ENCODE measurements at places on chromosomes 1 and 21. TPM values are rescaled to one million over a fixed set of nuclear protein-coding genes. Genes with fewer than 3 reads are reported as not detected.

DNA sequence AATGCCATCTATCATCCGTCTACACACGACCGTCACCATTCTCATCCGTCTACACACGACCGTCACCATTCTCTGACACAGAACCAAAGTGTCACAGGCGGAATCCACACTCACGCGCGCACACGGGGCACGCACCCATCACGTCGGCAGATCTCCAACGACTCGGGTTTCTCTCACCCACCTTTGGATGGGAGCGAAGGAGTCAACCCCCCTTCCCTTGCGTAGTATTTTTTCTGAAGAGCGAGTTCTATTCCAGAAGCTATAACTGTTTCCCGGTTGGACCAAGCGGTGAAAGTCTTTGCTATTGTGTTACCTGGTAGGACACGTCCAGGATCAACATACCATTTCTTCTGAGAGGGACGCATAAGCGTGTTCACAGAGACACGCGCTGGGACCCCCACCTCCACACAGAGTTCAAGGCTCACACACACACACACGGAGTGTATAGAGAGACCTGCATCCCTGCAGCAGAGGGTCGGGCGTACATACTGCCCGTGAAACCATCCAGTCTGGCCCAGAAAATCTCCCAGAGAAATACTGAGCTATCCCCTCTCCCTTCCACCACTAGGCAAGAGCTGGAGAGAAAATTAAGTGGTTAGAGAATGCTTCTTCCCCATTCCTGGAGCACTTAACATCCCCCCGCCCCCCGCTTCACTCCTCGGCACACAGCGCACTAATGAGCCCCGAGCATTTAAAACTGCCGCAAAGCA is 741 bp downstream of the DUSP10 start:
- peak overlapping the region; percentile 99 for H3K4me3 ChIP-seq
- H3K4me1 ChIP-seq, result peaks cover 2% of the 10 kb centered on the region
- DNase-seq, result peak; percentile 71
- peak overlapping the region; percentile 79 for H3K27ac ChIP-seq
- H3K27me3 ChIP-seq, result peaks cover 4% of the 10 kb centered on the region

- H3K27ac ChIP-seq, result no peak overlapping the region
- DNase-seq, result no peak
- H3K4me3 ChIP-seq, result no peak overlapping the region
- H3K27me3 ChIP-seq, result no peaks in the 10 kb centered on the region
Observed at GRCh38 chr1:116871779-116872146, 38.0 kb upstream of the PTGFRN start.

Gene PIGR
- 841 TPM for total RNA-seq

Gene VASH2
- 0.57 TPM for total RNA-seq

Gene LCE1F
- not detected for total RNA-seq

GRCh38 chr1:198199105-198199504 is 42.3 kb downstream of the NEK7 start:
- no peak for DNase-seq
- H3K27me3 ChIP-seq, result no peaks in the 10 kb centered on the region
- no peak overlapping the region for H3K4me3 ChIP-seq

Gene KPRP
- not detected for total RNA-seq

- no peak for DNase-seq
- no peaks in the 10 kb centered on the region for H3K4me1 ChIP-seq
- no peaks in the 10 kb centered on the region for H3K27me3 ChIP-seq
- H3K27ac ChIP-seq, result no peak overlapping the region
Observed at GRCh38 chr1:35644204-35644603, 2.9 kb upstream of the PSMB2 start.

Gene DVL1
- 55.0 TPM for total RNA-seq

DNA sequence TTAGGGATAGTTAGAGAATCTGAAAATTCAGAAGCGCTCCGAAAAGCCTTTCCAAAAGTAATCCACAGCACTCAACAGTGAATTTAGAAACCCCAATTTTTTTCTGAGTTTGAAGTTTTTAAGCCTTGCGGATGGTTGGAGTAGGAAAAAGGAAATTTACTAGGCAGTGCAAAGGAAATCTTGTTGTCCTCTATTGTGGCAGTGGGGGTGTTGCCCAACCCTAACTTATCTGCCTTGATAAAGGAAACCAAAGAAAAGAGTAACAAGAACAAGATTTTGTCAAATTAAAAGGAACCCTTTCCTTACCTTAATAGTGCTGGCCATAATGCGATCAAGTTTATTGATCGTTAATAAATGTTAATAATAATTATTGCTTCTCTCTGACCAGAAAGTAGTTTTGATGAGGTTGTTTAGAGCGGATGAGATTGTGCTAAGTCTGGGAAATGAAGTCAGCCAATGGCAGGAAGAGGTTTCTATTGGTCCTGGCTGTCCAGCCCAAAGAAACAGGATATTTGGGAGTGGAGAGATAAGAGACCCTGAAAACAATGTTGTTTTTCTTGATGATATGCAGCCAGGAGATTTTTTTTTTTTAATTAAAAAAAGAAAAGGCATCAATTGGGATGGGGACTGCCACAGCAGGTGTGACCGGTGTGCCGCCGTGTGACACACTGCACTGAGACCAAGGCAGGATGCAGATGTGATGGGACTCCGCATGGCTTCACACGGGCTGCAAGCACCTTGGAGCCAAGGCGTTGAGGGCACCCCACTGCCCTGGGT is at the start of gene ERG:
ERG (minus strand) TSS at position 421 of the 777 bp plus-strand sequence; CDS start at position 324, 97 bp downstream.
- H3K27ac ChIP-seq, result peak within 1 kb of the TSS; percentile 39
- no peaks in the 10 kb centered on the region for H3K27me3 ChIP-seq
- H3K36me3 ChIP-seq, result no peaks in the 10 kb centered on the region
- H3K4me3 ChIP-seq, result peak within 1 kb of the TSS; percentile 44
- H3K4me1 ChIP-seq, result peaks cover 4% of the 10 kb centered on the region

Gene CYYR1
- total RNA-seq, result 23.4 TPM

GRCh38 chr1:67052741-67053534 is 1.0 kb downstream of the SLC35D1 start:
- H3K27me3 ChIP-seq, result no peaks in the 10 kb centered on the region
- peak overlapping the region; percentile 83 for H3K4me3 ChIP-seq
- H3K36me3 ChIP-seq, result no peaks in the 10 kb centered on the region
- peak; percentile 77 for DNase-seq

- H3K27ac ChIP-seq, result no peak overlapping the region
- H3K27me3 ChIP-seq, result no peaks in the 10 kb centered on the region
- H3K4me1 ChIP-seq, result no peaks in the 10 kb centered on the region
Observed at GRCh38 chr1:217568200-217568599, 62.7 kb downstream of the GPATCH2 start.

- no peaks in the 10 kb centered on the region for H3K27me3 ChIP-seq
- H3K27ac ChIP-seq, result peak overlapping the region; percentile 72
- H3K36me3 ChIP-seq, result no peaks in the 10 kb centered on the region
- H3K4me3 ChIP-seq, result peak overlapping the region; percentile 73
Observed at GRCh38 chr1:23634840-23635651, 56.6 kb upstream of the RPL11 start.

Data from kidney (tissue), 22 donors.